ENCODE measurements at places on chromosomes 4 and X.

GRCh38 chr4:655464-656151 lies 18.5 kb downstream of the ATP5ME start:
- H3K27ac ChIP-seq = no peak overlapping the region
- DNase-seq = no peak
- H3K36me3 ChIP-seq = no peaks in the 10 kb centered on the region
- H3K27me3 ChIP-seq = peaks cover 4% of the 10 kb centered on the region
- no peak overlapping the region for H3K4me3 ChIP-seq

DNA sequence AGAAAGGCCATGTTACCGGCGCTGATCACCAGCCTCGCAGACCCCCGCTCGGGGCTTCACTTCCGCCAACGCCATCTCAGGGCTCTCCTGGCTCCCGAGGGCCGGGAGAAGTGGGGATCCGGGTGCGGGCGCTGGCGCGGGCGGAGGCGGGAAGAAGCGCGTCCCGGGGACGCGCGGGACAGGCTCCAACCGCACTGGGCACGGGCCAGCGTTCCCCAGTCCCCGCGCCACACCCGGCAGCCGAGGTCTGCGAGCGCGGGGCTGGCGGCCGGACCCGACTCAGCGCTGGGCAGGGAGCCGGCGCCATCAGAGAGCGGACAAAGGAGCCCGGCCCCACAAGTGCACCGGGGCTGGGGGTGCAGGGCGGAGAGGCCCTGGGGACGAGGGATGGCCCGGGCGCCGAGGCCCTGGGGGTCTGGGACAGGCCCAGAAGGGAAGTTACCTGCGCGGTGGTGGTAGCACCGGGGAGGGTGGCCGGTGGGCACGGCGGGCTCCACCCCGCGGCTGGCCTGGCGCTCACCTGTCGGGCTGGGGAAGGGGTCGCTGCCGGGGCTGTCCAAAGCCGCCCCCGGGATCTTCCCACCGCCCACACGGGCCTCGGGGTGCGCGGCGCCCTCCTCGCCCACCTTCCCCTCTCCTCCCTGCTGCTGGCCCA lies 449 bp downstream of the CTPS2 start:
- H3K36me3 ChIP-seq = no peaks in the 10 kb centered on the region
- no peaks in the 10 kb centered on the region for H3K27me3 ChIP-seq
- H3K4me3 ChIP-seq = peak overlapping the region; percentile 68
- DNase-seq = no peak
- peak overlapping the region; percentile 57 for H3K27ac ChIP-seq

GRCh38 chr4:173521467-173522159 lies 8.4 kb downstream of the HAND2 start:
- H3K27me3 ChIP-seq = peaks cover 68% of the 10 kb centered on the region
- no peak overlapping the region for H3K27ac ChIP-seq
- H3K4me1 ChIP-seq = peaks cover 2% of the 10 kb centered on the region
- H3K36me3 ChIP-seq = no peaks in the 10 kb centered on the region
- H3K4me3 ChIP-seq = peak overlapping the region; percentile 57

DNA sequence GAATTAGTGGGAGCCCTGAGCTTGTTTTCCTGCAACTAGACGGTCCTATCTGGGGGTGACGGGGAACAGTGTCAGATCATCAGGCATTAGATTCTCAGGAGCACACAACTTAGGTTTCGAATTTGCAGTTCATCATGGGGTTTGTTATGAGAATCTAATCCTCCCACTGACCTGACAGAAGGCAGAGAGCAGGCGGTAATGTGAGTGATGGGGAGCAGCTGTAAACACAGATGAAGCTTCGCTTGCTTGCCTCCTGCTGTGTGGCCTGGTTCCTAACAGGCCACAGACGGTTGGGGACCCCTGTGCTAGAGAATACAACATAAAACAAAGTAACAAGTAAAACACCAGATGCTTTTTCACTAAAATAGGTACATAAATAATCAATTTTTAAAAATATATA lies 86.2 kb upstream of the BLTP1 start:
- H3K27ac ChIP-seq = no peak overlapping the region
- no peak overlapping the region for H3K4me3 ChIP-seq
- H3K36me3 ChIP-seq = no peaks in the 10 kb centered on the region
- no peak for DNase-seq
- no peaks in the 10 kb centered on the region for H3K4me1 ChIP-seq

DNA sequence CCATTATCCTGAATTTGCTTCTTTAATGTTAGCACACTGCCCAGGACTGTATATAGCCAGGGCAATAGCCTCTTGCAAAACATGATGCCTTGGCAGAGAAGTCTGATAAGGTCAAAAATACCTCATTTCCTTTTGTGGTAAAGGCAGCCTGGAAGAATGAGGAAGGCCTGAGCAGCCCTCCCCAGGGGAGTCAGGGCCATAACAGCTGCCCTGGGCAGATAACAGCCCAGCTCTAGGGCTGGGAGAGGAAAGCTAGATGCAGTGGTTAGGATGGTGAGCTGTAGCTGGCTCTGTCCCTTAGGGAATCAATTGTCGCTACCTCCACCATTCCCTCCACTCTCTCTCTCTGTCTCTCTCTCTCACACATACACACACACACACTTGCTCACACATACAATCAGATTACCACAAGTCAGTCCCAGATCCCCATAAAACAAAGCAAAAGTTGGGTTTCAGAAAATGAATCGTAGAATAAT lies 29.2 kb downstream of the EFHC2 start:
- DNase-seq = peak; percentile 65
- no peaks in the 10 kb centered on the region for H3K27me3 ChIP-seq
- no peaks in the 10 kb centered on the region for H3K36me3 ChIP-seq
- H3K4me1 ChIP-seq = no peaks in the 10 kb centered on the region
- H3K4me3 ChIP-seq = no peak overlapping the region
- no peak overlapping the region for H3K27ac ChIP-seq

DNA sequence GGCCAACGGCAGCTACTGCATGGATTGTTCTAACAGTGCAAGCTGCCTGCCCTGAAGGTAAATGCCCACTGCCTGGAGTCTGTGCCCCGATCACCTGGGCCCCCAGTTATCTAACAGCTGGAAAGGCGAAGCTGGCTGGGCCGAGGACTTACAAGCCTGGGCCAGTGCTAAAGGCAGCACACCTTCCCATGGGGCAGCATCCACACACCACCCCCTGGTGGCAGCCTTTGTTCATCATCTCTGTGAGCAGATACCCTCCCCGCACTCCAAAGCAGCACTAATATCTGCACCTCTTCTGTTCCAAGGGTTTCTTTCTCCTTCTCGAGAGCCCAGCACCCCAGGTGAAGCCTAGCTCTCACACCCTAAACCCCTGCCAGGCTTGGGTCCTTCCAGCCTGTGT lies 7.6 kb downstream of the SLC2A9 start:
- H3K4me3 ChIP-seq = no peak overlapping the region
- DNase-seq = no peak
- H3K4me1 ChIP-seq = no peaks in the 10 kb centered on the region
- H3K27ac ChIP-seq = no peak overlapping the region
- no peaks in the 10 kb centered on the region for H3K27me3 ChIP-seq
- H3K36me3 ChIP-seq = no peaks in the 10 kb centered on the region

DNA sequence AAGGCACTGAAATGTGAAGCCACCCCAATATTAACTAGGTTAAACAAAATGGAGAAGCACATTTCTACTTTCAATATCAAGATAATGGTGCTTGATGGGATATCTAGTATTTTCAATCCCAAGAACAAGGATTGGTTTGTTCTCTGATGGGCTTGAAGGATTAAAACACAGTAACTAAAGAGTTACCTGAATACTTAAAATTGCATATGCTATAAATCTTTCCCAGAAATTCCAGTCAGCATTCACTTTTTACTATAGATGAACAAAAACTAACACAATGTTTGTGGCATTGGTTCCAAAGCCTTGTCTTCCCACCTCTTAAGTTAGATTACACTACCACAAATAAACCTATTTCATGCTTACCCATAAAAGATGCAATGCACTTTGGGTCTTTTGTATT lies 3.9 kb upstream of the PCDH10 start:
- DNase-seq = no peak
- no peak overlapping the region for H3K4me3 ChIP-seq
- no peak overlapping the region for H3K27ac ChIP-seq
- H3K27me3 ChIP-seq = peaks cover 3% of the 10 kb centered on the region

DNA sequence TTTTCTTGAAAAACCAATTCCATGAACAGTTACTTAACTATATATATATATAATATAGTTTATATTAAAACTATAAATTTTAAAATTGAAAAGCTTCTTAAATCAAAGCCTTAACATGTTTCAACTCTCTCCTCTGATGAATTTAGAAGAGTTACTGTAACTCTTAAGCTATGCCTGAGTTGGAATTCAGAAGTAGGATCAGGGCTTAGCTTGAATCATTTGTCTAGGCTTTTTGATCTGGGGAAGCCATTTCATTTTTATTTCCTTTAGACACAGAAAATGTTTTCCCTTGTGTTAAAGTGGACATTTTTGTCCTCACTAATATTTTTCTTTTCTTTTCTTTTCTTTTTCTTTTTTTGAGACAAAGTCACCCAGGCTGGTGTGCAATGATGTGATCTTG lies 40.4 kb upstream of the PDLIM5 start:
- no peak overlapping the region for H3K4me3 ChIP-seq
- no peak for DNase-seq
- no peak overlapping the region for H3K27ac ChIP-seq
- H3K27me3 ChIP-seq = no peaks in the 10 kb centered on the region

- no peaks in the 10 kb centered on the region for H3K27me3 ChIP-seq
- no peak overlapping the region for H3K4me3 ChIP-seq
- no peaks in the 10 kb centered on the region for H3K36me3 ChIP-seq
- no peaks in the 10 kb centered on the region for H3K4me1 ChIP-seq
- no peak overlapping the region for H3K27ac ChIP-seq
Measured at GRCh38 chr4:81142744-81143143, 72.3 kb downstream of the PRKG2 start.

- no peak overlapping the region for H3K4me3 ChIP-seq
- H3K27me3 ChIP-seq = no peaks in the 10 kb centered on the region
- DNase-seq = no peak
Measured at GRCh38 chr4:82773057-82773456, 25.5 kb downstream of the SCD5 start.

DNA sequence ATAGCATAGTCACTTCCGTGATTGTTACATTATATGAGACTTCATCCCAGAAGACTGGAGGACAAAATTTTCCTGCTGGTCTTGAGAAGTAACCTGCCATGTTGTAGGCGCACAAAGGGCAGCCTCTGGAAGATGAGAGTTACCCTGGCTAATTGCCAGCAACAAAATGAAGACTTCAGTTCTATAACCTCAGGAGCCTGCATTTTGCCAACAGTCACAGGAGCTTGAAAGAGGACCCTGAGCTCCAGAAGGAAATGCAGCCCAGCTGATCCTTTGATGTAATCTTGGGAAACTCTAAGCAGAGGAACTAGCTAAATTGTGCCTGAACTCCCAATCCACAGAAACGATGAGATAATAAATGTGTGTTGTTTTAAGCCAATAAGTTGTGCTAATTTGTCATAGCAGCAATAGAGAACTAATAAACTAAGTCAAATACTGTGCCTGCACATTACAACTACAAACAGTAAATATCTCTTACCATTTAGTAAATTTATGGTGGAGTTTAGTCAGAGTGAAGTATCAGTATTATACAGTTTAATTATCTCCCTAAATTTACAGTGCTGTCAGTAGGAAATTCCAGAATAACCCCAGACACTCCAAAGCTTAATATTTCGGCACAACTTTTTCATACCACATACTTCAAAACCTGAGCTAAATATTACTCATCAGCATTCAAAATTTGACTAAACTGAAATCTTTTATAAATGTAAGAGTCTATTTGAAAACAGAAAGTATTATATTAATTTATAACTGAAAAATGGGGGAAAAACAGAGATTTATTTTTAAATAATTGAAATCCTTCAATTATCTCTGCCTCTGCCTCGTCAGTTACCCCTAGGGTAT lies 90.1 kb upstream of the MAPK10 start:
- H3K27me3 ChIP-seq = no peaks in the 10 kb centered on the region
- H3K4me3 ChIP-seq = no peak overlapping the region
- no peak overlapping the region for H3K27ac ChIP-seq
- DNase-seq = no peak

DNA sequence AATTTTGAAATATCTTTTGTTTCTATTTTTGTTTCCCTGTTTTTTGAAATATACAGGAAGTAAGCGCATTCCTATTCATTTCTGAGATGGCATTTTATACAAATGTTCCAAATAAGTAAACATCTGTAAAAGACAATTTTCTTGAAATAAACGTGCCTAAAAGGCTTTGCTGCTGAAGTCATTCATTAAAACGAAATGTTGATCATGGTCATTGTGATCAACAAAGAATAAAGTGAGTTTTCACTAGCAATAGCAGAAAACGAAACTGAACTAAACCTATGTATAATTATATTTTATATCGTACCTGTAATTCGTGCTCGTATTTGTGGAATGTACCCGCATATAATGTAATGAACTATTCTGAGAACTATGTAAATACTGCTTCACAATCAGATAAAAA lies 221.2 kb downstream of the MGST2 start:
- no peak for DNase-seq
- H3K4me3 ChIP-seq = peak overlapping the region; percentile 73
- H3K36me3 ChIP-seq = no peaks in the 10 kb centered on the region
- H3K27ac ChIP-seq = peak overlapping the region; percentile 3
- H3K27me3 ChIP-seq = no peaks in the 10 kb centered on the region

- no peak overlapping the region for H3K4me3 ChIP-seq
- DNase-seq = no peak
- H3K4me1 ChIP-seq = no peaks in the 10 kb centered on the region
- H3K27me3 ChIP-seq = no peaks in the 10 kb centered on the region
- no peak overlapping the region for H3K27ac ChIP-seq
Measured at GRCh38 chrX:100076031-100076430, 334.0 kb downstream of the PCDH19 start.

Data from fibroblast of lung (primary cell).